CD4-positive, alpha-beta T cell treated with Interleukin-4 for 4 hours (primary cell): ENCODE measurements at places on chromosomes 16 and 17.

DNA sequence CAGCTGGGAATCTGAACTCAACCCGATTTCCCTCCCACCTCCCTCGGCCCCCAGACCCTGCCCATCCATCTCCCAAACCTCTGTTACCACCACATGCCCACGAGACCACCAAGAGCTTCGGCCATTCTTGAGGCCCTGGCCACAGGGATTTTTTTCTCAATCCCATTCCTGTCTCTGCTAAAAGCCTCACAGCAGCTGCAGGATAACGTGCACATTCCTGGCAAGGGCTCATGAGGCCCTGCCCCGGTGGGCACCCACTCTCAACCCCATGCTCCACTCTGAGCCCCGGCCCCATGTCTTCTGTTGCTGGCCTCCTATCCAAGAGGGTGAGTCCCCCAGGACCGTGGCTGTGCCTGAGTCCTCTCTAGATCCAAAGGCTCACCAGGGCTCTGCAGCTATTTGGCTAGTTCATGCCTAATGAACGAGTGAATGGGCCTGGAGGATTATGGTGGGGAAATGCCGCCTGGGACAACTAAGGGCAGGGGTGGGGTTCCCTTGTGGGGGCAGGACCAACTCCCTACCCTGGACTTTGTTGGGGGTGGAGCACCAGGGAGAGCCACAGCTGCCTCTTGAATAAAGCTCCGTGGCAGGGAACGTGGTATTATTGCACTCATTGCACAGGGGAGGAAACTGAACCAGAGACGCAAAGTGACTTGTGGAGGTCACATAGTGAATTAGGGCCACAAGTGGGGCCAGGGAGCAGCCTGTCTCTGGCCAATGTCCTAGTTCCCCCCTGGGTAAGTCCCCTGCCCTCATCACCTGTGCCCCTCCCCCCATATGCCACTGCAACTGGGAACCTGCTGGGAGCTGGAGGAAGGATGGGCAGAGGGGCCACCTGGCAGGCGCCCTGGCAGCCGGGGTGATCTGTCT lies 113.8 kb upstream of the SMURF2 start:
- DNase-seq = no peak

DNA sequence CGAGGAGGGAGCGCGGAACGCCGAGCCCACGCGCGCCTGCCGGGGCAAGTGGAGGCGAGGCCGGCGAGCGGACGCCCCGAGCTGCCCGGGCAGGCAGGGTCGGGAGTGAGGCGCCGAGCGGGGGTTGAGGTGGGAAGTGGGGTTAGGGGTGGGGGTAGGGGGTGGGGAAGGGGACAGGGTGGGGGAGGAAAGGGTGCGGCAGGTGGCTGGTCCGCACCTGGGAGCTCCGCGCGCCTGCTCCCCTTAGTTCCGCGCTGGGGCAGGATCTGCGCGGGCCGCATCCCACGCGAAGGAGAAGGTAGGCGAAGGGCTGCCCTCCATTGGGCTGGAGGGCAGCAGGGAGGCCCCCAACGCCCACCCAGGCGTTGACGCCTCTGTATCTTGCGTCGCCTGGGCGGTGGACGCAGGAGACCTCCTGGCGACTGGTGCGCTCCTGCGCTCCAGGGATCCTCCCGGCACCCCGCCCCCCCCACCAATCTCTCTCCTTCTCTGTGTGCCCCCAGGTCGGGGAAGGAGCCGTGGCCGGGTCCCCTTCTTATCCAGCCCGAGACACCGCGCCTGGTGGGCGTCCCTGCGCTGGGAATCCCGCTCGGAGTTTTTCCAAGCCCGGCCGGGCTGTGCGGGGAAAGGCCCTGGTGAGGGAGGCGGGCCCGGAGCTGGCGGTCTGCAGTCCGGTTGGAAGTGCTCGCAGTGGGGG lies 51.3 kb upstream of the AMZ2 start:
- no peak for DNase-seq

DNA sequence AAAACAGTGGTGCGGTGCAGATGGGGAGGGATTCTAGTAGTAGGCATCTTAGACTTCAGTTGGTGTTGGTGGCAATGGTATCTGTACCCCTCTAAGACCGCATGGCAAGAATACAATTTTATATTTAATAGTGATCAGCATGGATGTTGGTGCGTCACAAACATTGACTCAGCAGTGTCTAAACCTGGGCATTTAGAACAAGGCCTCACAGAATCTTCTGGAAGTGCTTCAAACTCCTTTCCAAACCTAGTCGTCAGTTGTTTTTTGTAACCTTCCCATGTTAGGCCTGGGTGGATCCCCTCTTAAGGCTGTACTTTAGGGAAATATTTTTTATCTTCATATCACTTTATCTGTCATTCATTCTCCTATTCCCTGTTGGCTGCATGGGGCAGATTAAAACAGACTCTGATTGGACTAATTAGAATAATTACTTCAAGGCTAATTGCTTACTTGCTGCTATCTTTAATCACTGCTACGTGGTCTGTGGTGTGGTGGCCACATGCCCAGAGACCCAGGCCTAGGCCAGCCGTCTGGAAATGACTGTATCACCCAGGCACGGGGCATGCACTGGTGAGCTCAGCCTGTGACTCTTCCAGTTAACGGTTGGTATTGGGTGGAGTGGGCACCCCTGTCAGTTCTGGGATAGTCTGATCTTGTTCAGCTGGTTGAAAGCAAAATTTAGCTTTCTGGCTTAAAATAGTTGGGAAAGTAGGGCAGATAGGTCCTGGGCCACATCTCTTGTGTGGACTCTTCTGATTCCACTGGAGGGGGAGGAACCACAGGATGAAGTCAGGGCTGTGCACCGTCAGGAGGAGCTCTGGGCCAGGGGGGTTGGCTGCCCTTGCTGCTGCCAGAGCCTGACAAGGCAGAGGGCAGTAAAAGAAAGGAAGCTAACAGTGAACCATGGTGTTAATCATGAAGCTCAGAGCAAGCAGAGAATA lies 4.5 kb downstream of the ALKBH5 start:
- DNase-seq = peak; percentile 18

GRCh38 chr17:73232587-73233373 lies 28.9 kb downstream of the CPSF4L start:
- peak; percentile 16 for DNase-seq

DNA sequence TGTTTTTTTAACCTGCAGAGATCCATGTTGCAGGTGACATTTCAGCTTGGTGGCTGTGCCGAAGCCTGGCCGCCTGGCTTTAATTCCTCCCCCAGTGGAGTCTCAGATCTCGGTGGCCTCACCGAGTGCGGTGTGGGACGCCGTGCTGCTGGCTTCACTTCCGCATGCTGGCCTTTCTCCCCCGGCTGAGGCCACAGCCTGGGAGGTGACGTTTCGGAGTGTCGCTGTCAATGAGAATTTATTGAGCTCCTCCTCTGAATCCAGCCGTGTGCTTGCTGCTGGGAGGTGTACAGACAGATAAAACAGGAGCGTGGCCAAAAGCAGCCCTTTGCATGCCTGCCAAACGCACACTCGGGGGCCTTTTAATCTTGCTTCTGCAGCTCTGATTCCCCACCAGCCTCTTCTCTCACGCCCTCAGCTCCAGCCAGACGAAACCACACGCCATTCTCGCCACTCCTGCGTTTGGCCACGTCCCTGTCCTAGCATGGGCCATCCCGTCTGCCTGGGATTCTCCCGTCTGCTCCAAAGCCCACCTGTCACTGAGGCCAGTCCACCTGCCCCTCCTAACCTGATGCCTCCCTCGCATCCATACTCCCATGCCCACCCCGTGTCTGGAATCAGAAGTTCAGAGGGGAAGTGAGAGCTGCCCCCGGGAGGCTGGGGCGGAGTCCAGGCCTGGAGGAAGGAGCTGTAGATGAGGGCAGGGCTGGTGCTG lies 3.6 kb downstream of the GSE1 start:
- DNase-seq = peak; percentile 13

DNA sequence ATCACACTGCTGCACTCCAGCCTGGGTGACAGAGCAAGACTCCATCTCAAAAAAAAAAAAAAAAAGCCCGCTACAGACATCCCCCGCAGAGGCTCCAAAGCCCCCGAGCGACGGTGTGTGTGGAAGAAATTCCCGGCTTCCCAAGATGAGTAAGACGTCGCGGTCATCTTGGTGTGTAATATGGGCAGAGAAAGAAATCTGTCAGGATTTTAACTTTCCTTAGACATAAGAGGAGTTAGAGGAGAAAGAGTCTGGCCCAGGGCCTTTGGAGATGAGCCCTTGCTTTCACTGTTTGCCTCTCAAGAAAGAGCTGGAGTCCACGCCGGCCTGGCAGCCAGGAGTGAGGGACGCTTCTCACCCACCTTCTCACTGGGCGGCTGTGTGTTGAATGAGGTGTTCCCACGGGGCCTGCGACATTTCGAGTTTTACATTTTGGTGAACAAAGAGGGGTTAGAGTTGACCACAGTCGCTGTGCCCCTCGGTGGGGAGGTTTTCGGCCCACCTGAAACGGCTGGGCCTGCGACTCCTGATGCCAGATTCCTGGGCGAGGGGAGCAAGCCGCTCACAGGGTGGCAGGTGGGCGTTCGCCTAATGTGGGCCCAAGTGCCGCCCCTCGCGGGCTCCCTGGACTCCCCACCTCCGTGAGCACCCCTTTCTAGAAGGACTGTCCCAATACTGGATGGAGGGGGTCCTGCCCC lies 17.9 kb downstream of the C1QTNF1 start:
- no peak for DNase-seq

DNA sequence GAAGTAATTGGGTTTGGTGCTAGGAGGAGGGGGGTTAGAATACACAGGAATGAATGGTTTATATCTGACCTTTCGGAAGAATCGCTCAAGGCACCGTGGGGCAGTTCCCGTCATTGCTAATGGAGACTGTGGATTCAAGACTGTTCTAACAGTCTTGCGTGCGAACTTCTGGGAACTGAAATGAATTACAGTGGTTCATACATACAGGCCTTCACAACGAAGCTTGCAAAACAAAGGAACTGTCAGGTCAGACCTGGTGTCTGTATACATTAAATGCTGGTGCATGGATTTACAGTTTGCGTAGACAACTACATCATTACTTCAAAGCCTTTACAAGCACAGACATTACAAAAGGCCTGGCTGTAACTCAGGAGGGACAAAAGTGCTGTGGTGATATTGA lies 983.9 kb downstream of the CDH11 start:
- no peak for DNase-seq

- DNase-seq = no peak
Measured at GRCh38 chr17:4796552-4796920, 572 bp downstream of the PSMB6 start.

DNA sequence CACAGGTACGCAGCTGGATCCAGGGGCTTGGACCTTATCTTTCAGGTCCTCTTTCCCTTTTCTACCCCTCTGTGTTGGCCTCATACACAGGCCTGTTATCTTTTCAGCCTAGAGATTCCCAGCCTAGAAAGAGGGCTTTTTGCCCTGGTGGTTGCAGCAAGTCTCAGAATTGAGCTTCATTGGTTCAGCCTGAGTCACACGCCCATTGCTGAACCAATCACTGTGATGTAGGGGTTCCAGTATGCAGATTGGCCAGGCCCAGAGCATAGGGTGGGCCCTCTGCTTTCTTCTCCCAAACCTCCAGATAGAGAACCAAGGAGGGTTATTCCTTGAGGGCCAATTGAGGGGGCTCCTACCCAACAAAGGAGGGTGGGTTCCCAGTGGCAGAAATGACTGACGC lies 32.8 kb downstream of the GPT2 start:
- no peak for DNase-seq

DNA sequence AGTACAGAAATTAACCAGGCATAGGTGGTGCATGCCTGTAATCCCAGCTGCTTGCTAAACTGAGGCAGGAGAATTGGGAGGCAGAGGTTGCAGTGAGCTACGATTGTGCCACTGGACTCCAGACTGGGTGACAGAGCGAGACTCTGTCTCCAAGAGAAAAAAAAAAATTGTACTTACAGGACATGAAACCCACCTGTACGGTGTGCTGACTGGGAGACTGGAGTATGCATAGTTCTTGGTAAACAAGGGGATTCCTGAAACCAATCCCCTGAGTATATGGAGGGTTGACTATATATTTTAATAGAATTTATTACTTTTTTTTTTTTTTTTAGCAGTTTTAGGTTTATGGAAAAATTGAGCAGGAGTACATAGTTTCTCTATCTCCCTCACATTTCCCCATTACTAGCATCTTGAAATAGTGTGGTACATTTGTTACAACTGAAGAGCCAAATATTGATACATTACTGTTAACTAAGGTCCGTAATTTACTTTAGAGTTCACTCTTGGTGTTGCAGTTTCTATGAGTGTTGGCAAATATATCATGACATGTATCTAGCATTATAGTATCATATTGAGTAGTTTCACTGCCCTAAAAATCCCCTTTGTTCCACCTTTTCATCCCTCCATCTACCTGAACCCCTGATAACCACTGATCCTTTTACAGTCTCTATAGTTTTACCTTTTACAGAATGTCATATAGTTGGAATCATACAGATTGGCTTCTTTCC lies 19.3 kb downstream of the TENT4B start:
- DNase-seq = no peak

DNA sequence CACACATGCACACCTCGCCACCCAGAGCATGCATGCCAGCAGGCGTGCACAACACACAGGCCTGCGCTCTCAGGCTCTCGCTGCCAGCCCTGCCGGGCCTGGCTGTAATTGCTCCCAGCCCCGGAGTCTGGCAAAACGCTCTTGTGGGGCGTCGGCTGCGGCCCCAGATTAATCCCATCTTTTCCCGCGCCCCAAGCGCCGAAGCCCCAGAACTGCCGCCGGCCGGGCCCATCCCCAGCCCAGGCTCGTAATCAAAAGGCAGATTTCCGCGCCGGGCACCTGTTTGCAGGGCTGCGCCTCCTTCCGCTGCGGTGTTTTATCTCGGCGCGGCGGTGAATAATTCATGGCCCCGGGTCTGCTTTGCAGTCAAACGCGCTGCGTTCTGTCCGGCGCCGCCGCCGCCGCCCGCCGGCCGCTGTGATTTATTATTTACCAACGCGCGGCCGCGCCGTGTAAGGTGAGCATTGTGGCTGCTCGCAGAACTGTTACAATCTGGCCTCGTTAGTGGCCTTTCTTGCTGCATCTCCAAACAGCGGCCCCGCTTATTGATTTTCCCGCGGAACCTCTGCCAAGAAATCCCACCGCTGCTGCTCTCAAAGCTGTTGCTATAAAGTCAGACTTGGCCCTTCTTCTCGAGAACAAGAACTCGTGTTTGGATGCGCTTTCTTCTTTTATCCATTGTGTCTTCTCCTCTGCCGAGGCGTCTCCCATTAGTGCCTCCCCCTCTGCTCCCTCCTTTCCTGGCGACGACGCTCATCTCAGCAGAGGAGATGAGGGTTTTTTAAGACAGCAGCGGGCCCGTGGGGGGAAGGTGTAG lies 126.1 kb downstream of the IRX5 start:
- DNase-seq = no peak

GRCh38 chr17:20981046-20981920 lies 61.5 kb downstream of the USP22 start:
- no peak for DNase-seq

- no peak for DNase-seq
Measured at GRCh38 chr17:15134363-15134762, 130.8 kb downstream of the PMP22 start.

GRCh38 chr17:83009414-83010205 lies 69.8 kb upstream of the METRNL start:
- no peak for DNase-seq

DNA sequence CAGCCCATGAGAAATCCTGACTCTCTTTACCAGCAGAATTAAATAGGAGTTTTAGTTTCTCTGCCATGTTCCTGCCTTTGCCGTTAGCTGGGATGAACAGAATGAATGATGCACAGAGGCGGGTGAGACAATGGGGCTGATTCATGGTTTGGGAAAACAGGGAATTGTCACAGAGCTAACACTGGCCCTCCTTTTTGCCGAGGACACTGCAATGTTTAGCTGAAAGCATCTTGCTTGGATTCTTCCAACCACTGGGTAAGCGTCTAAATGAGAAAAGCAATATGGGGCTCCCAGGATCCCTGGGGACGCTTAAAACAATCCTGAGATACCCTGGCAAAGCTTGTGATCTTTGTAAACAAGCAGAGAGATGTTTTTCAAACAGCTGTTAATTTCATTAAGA lies 12.8 kb upstream of the PAFAH1B1 start:
- no peak for DNase-seq
